Neural crest cell (in vitro differentiated cells): ENCODE measurements at places on chromosomes 11 and 22.

- DNase-seq: no peak
These were observed 4.3 kb upstream of the NRIP3 start for GRCh38 chr11:9008011-9008550.

DNA sequence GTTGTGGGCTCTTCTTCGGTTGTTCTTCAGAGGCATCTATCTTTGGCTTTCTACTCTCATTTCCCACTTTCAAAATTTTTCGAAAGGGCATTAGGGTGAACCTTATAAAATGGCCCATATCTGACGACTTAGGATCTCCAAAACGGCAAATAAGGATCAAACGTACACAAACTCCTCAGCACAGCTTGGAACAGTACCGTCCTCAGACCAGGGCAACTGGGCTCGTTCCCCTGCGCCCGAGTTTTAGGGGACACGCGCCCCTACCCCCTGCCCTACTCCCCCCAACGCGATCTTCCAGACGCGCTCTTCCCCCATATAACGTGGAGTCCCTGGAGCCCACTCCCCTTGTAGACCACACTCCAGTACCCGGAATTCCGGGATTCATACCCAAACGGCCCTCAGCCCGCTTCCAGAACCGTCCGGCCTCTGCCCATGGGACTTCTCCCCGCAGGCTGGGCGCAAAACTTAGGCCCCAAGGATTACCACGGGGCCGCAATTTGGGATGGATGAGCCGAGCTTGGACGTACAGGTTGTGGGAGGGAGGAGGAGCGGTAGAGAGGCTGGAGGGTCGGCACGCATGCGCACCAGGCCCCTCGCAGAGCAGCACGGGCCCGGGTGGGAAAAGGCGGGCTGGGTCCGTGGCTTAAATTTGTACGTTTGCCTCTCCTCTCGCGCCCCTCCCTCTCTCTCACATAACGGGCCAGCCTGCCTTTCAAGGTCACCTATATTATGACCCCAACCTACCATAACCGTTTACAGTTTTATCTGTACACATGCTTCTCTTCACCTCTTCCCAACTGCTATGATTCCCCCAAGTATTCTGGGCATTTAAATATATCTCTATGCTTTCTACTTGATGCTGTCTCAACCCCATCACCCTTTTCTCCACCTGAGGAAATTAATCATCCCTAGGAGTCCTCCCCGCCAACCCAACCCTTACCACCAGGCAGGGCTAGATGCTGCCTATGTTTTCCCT is 3.4 kb downstream of the CCDC89 start:
- no peak for DNase-seq

DNA sequence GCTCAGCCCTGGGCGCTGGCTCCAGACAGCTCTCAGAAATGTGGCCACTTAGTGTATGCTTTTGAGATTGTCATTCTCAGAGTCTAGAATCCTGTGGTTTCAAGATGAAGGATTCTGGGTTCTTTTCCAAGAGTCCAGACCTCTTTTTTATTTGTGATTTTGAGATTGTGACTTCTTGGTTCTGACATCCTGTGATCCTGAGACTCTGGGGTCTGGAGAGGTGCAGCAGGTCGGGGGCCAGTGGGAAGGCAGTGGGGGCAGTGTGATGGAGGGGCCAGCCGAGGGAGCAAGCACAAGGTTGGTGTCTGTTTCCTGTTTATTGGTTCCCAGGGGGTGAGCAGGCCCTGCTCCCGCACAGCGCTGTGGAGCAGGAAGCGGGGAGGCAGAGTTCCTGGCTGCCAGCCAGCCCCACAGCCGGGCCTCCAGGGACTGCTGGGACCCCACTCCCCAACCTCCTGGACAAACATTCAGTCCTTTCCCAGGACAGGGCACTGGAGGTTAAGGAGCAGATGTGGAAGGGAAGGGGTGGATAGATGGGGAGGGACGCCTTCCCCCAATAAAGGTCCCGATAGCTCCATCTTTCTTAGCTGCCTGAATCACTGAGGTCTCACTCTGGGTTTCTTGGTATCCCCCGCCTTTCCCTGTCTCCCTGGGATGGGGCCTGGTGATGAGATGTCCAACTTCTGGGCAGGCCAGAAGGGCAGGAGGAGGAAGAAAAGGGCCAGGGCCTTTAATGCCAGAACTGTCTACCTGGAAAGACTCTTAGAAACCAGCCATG is 13.7 kb downstream of the ARHGEF17 start:
- no peak for DNase-seq

DNA sequence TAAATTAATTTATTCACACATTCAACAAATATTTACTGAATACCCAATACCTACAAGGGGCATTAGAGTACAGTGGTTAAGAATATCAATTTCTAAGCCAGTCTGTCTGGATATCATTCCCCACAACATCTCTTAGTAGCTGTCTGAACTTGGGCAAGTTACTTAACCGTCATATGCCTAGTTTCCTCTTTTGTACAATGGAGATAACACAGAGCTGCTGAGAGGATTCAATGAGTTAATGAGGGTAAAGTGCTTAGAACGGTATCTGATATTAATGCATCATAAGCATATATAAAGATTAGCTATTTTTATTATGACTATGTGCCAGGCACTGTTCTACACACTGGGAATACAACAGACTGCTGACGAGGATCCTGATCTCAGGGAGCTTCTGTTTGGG is 116.4 kb downstream of the APOL5 start:
- no peak for DNase-seq

DNA sequence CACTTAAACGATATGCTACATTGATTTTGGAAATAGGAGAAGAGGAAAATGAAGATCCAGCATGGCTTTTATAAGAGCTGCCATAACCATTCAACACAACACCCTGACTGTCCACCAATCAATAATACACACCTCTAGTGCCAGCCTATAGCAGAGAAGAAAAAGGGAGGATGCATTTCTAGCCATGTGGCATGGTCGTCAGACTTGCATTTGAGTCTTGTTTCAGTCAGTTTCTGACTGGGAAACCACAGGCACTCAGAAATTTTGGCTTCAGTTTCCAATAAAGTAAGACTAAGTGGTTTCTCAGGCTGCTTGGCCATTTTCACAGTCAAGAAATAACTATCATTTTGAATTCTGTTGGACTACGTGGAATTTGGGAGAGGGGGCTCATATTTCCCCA is 523.5 kb upstream of the LRRC4C start:
- no peak for DNase-seq

- DNase-seq: no peak
These were observed 1.6 kb upstream of the HORMAD2 start for GRCh38 chr22:30078320-30079311.

DNA sequence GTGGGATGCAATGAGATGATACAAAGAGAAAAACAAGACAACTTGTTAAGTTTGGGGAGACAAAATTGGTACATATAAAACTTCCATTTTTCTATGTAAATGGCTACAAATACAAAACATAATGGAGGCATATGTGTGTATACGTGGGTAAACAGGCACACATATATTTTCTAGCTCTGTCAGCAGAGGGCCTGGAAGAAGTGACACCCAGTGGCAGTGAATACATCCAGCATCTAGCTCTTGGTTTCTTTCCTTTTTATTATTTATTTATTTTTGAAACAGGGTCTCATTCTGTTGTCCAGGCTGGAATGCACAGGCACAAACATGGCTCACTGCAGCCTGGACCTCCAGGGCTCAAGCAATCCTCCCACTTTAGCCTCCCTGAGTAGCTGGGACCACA is 5.0 kb upstream of the RASL10A start:
- DNase-seq: no peak

GRCh38 chr11:94193288-94193687 is 64.6 kb downstream of the PANX1 start:
- no peak for DNase-seq
